ENCODE measurements at places on chromosomes 1 and 21.

DNA sequence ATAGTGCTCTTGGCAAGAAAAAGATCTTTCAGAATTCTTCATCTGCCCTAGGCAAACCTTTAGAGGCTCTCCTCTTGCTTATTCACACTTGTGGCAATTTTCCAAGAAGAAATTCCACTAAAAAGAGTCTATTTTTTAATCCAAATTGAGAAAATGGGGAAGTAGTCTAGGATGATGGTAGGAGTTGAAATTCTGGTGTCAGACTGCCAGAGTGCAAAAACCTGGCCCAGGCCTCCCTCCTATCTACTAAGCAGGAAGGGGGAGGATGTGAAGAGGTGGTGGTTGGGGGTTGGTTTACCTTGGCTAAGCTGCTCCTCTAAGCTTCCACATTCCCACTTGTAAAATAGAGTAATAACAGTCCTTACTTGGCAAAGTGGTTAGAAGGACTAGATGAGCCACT lies 120.6 kb upstream of the KCNJ15 start:
- no peak for DNase-seq

DNA sequence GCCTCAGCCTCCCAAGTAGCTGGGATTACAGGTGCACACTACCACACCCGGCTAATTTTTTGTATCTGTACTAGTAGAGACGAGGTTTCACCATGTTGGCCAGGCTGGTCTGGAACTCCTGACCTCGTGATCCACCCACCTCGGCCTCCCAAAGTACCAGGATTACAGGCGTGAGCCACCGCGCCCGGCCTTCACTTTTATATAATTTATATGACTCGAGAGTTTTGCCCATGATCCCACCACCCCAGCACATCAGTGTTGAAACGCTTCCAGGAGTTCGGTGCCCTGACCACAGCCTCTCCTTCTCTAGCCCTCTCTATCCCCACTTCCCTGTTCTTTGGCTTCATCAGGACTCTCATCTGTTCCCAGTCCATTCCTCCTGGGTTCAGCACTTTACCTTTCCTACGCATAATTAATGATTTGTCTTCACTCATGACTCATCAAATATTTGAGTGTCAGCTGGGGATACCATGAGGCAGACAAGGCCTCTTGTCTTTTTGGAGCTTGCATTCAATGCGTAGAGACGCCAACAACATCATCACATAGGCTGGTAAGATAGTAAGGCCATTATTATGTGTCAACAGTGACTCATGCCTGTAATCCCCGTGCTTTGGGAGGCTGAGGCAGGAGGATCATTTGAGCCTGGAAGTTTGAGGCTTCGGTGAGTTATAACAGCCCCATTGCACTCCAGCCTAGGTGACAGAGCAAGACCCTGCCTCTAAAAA lies 1.4 kb downstream of the PMF1 start:
- DNase-seq = peak; percentile 96

GRCh38 chr1:43936431-43937151 lies 3.0 kb downstream of the ARTN start:
- no peak for DNase-seq

DNA sequence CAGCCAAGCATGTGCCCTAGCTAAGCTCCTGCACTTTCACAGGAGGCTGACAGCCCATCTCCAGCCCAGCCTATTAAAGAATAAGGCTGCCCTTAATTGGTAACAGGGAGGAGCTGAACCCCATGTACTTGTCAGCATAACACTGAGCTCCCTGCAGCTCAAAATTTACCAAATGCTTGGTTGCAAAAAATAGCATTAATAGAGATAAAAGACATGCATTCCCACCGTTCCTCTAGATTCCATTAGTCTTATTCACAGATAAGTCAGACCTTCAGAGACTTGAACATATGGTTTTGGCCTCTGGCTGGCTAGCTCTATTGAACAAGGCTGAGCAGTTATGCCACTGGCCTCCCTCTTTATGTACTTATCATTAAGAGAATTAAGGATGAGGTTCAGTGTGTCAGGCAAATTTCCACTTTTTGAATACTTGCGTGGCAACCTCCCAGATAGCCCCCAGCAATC lies 29.2 kb downstream of the OLFML3 start:
- DNase-seq = peak; percentile 21

GRCh38 chr1:246765521-246765920 lies 41.3 kb downstream of the SCCPDH start:
- no peak for DNase-seq

- peak; percentile 88 for DNase-seq
Observed at GRCh38 chr1:154445040-154445472, 39.9 kb downstream of the IL6R start.

DNA sequence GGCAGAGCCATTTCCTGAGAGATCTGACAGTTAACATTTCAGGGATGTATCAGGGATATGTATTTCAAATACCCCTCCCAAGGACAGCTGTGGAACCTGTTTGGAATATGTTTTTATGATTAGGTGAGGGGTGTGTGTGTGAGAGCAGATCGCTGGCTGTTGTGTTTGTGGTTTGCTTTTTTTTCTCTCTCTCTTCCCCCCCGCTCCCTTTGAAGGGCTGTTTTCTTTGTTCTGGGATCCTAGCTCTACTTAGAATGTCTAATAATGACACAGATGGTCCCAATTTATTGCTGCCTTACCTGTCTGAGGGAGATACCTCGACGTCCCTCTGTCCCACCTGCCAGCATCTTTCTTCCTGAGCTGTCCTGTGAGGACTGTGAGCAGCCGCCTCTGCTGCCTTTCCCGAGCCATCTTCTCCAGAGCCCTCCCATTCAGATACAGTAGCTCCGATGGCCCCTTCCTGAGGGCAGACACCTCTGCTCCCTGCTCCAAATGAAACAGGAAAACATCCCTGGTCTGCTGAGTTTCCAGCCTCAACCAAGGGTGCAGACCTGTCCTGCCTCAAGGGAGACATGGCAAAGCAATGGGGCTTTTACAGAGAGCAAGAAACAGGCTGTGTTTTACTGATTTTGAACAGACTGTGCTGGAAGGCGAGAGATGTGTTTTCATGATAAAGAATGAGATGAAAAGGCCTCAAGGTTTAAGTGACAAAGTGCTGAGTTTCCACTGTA lies 138.0 kb upstream of the TNR start:
- DNase-seq = no peak

DNA sequence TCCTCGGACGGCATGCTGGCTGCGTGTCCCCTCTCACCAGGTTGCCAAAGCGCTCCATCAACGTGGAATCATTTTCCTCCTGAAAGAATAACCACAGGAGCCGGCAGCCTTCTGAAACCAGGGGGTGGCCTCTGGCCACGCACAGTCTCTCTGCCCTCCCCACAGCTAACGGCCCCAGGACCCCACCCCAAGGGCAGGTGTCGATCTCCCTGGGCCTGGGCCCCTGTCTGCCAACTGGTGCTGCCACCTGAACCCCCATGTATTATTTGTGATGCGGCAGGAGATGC lies 46.1 kb downstream of the KCNAB2 start:
- DNase-seq = no peak

- DNase-seq = peak; percentile 67
Observed at GRCh38 chr1:205664399-205665017, 15.8 kb downstream of the SLC45A3 start.

DNA sequence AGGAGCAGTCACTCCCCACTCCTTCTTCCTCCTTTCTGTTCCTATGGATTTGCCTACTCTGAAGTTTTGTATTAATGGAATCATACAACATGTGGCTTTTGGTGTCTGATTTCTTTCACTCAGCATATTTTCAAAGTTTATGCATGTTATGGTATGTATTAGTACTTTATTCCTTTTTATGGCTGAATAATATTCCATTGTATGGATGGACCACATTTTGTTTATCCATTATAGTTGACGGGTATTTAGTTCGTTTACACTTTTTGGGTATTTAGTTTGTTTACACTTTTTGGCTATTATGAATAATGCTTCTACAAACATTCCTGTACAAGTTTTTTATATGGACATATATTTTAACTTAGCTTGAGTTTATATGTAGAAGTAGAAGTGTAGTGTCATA lies 113.1 kb downstream of the PCBP3 start:
- DNase-seq = no peak

DNA sequence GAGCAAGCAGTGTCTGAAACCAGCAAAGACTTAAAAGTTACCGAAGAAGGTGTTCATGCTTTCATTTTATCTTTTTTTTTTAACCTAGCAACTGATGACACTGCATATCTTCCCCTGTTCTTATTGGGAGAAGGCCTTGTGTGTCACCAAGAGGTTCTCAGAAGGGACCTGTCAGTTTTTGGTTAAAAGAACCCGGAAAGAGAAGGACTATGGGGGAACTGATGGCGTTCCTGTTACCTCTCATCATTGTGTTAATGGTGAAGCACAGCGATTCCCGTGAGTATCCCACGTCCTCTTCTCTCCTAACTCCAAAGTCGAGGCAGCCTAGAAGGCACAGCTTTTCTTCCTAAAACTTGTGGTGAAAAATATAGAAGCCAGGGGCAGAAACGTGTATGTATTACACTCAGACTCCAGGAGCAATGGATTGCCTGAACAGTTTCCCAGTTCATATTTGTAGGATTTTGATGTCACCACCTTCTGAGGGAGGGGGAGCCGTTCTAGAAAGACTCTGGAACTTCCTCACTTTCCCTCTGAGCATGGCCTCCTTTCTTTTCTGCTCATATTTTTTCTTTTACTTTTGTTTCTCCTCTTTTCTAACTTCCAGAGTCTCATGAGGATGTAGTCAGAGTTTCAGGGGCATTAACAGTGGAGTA lies at the start of gene MR1:
TSS of gene MR1 (plus strand) at position 185 of the 653 bp plus-strand sequence. CDS start at position 210, 25 bp downstream.
- peak; percentile 93 for DNase-seq

DNA sequence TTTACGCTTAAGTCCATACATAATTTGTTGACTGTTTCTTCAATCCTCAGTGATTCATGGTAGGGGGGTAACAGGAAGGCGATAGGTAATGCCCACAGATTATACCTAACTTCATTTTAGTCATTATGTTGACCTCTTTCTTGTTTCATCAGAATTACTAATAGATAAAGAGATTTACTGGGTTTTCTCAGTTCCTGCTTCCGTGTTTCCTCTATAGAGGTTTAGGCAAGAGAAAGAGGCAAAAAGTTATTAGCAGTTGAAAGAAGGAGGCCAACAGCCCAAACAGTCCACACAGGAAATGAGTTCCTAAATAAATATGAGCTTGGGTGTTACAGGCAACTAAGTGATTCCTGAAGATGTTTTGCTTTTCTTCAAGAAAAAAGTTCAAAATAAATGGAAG lies 17.9 kb upstream of the CLCA1 start:
- no peak for DNase-seq

- no peak for DNase-seq
Observed at GRCh38 chr1:166597516-166597915, 241.8 kb upstream of the POGK start.

- no peak for DNase-seq
Observed at GRCh38 chr21:28550057-28550825, 442.4 kb downstream of the LTN1 start.

- DNase-seq = no peak
Observed at GRCh38 chr1:43842175-43842498, 91.5 kb upstream of the ARTN start.

GRCh38 chr21:42287193-42288083 lies 27.8 kb downstream of the TFF3 start:
- DNase-seq = peak; percentile 74

- peak; percentile 100 for DNase-seq
Observed at GRCh38 chr1:159881622-159882526, 18.1 kb downstream of the CFAP45 start.

- DNase-seq = no peak
Observed at GRCh38 chr21:27649762-27650161, 682.9 kb upstream of the ADAMTS5 start.

- DNase-seq = no peak
Observed at GRCh38 chr1:3762873-3763228, 9.7 kb upstream of the SMIM1 start.

DNA sequence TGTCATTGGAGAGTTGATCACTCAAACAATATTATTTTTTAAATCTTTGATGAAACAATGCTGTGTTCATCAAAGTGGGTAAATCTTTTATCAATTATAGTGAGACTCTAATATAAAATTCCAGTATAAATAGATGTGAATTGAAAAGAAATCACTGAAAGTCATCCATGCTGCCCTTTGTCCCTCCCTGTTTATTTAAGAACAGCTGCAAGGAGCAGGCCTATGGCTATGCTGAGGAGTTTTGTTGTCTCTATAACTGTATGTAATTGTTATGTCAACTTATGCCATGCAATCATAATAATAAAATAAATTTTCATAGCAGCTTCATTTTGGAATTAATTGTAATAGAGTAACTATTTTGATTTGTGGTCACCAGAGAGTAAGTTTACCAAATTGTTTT lies 1272.4 kb upstream of the ADGRL4 start:
- no peak for DNase-seq

GRCh38 chr1:38815903-38816627 lies 43.5 kb downstream of the RRAGC start:
- DNase-seq = no peak

DNA sequence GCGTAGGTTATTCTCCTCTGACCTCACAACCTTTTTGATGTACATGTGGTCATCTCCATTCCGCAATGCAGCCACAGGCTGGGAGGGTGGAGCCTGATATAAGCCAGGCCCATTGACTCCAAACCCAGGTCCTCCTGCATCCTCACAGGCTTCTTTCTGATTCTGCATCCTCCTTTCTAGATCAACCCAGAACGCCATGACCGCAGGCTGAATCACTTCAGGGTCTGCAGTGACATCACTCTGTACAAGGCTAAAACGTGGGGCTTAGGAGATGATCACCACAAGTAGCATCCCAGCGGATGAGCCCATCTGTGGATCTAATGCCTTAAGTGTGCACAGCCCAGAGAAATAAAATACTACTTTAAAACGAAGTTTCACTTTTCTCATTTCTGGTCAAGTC lies 16.1 kb downstream of the EBNA1BP2 start:
- DNase-seq = no peak

GRCh38 chr1:63124666-63125191 lies 197.6 kb upstream of the FOXD3 start:
- DNase-seq = peak; percentile 73

- no peak for DNase-seq
Observed at GRCh38 chr1:205824180-205824579, 11.2 kb upstream of the SLC41A1 start.

DNA sequence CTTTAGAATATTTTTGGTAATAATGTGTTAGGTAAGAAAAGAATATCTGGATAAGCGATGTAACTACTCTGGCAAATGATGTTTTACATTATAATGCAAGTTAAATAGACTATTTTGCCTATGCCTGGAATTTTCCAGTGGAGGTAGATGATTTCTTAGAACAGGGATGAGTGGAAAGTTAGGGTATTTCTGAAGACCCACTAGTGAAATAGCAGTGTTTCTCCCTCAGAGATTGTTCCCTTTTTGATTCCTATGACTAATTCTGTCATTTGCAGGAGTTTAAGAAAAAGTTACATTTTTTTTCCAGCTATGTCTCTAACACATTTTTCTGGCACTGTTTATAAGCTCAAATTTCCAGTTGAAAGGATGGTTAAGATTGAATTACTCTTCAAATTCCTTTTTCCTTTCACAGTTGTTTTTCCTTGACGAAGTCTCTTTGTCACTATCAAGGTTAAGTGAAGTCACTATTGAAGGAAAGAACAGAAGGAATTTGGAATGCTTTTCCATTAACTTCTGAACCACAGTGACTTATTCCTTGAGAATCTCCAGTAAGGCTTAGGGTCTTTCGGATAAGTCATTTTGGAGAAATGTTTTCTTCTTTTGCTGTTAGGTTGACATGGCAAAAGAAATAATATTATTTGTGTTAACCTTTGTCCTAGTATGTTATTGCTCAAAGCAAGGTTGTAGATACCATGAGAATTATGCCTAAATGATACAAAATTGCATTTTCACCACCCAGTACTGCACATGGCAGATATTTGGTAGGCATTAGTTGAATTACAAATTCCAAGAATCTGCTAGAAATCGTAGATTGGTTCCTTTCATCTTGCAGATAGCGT lies 42.9 kb upstream of the ZNF326 start:
- DNase-seq = peak; percentile 49
